D721Med (cell line): ENCODE measurements at places on chromosomes 5 and 9.

DNA sequence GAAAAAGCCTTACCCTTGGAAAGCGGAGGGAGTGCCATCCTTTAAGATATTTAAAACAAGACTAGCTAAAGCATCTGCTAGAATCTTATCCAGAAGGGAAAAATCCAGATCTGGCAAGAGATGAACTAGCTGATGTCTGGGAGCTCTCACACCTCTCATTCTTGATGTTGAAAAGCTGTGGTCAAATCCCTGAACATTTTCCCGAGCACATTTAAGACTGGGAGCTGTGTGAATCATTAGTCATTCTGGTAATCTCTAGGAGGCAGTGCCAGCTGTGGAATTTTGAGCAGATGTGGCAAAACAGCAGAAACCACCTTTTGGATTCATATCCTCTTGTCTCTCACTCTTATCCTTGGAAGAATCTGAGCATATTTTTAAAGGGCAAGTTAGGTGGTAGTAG lies 218.0 kb downstream of the MAN2A1 start:
- DNase-seq = no peak

DNA sequence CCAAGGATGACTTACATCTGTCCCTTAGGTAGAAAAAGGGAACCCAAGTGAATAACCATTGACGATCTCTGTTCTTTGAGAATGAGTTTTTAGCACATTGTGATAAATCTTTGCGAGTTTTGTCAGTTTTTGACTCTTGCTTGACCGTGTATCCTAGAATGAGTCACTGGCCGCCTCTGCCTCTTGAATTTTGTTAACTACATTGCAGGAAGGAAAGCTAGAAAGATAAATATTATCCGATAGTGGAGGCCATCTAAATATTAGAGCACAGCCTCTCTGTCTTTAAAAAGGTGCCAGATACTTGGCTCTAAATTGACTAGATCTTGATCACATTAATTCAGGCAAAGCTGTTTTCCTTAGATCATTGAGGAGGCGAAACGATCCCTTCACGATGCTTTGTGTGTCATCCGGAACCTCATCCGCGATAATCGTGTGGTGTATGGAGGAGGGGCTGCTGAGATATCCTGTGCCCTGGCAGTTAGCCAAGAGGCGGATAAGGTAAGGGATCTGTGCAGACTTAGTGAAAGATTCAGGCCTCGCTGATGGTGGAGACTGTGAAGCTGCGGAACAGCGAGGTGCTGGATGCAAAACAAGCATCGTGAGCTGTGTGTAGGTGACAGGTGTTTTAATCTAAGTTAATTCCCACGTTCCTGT lies 12.2 kb downstream of the CCT5 start:
- no peak for DNase-seq

DNA sequence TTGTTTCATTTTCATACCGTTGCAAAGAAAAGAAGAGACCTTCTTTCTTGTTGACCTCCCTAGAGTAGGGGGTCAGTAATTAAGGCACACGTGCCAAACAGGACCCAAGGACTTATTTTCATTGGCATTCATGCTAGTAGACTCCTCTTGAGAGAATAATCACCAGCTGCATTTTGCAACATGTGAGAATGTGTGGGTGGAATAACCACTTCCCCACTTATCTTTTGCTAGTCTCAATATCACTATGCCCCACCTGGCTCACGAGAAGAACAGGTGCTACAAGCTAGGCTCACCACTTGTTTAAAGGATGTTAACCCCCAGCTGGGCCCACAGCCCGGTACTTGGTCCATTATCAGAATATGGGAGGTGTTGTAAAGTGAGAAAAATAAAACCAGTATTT lies 460.7 kb upstream of the MEF2C start:
- DNase-seq = no peak

- DNase-seq = no peak
Measured at GRCh38 chr5:72374844-72375243, 54.7 kb downstream of the PTCD2 start.

- DNase-seq = no peak
Measured at GRCh38 chr5:130385656-130386055, 481.4 kb downstream of the CHSY3 start.

GRCh38 chr5:157890836-157891597 lies 32.1 kb upstream of the CLINT1 start:
- DNase-seq = no peak

- DNase-seq = no peak
Measured at GRCh38 chr5:124745928-124746915, at the start of gene ZNF608. ZNF608 (minus strand) TSS chr5:124746639; CDS start chr5:124744989, 1,650 bp downstream.

DNA sequence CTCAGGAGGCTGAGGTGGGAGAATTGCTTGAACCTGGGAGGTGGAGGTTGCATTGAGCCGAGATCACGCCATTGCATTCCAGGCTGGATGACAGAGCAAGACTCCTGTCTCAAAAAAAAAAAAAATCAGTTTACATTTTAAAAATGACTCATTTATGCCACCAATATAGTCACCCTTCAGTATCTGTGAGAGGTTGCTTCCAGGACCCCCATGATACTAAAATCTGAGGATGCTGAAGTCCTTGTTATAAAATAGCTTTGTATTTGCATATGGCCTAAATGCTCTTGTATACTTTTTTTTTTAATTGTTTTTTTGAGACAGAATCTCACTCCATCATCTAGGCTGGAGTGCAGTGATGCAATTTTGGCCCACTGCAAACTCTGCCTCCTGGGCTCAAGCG lies 5.8 kb downstream of the OCLN start:
- no peak for DNase-seq

- no peak for DNase-seq
Measured at GRCh38 chr5:56094579-56095361, 100.0 kb upstream of the IL6ST start.

GRCh38 chr5:119524485-119524884 lies 72.2 kb downstream of the HSD17B4 start:
- no peak for DNase-seq

GRCh38 chr9:89815903-89816573 lies 211.2 kb downstream of the GADD45G start:
- no peak for DNase-seq

GRCh38 chr5:147303976-147304375 lies 69.2 kb downstream of the STK32A start:
- no peak for DNase-seq

- DNase-seq = no peak
Measured at GRCh38 chr5:135450336-135450735, 1.8 kb downstream of the TIFAB start.

DNA sequence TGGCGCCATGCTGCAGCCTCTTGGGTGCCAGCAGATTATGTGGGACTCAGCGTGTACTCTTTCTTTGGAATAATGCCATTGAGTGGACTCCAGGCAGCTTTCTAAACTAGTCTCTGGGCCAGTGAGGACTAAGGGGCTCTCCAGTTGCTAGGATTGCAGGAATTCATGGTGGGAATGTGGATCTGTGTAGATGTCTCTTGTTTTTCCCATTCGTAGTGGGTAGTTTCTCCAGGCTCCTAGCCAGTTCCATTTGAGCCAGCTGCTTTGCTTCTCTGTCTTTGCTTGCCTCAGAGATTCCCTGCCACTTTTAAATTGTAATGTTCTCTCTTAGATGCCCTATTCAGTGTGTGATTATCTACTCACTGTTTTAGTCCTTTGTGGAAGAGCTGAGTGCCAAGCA lies 42.6 kb downstream of the SLF1 start:
- no peak for DNase-seq

GRCh38 chr9:34652602-34653000 lies 616 bp downstream of the IL11RA start:
- DNase-seq = no peak

DNA sequence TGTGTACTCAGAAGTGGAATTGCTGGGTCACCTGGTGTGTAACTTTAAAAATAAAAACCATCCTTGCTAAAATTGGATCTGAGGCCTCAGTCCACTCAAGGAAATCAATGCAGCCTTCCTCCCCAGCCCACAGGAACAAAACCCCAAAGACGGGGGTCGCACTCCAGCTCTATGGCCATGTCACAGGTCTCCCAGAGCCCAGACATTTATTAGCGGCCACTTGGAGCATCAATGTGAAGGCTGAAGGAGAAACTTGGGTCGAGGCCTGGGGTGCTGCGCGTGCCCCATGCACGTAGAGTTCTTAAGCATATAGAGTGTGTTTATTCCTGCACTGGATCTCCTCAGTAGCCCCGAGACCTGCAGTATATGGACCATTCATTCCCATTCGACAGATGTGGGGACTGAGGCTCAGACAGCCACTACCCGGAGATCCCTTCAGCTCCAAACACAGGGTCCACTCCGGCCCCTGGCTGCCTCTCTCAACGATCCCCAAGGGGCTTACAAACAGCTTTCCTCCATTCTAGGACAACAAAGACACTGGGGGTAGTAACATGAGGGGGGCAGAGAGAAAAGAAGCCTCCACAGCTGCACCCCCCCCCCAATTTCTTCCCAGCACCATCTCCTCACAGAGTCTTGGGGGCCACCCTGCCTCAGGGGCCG lies 14.3 kb upstream of the OLFM1 start:
- no peak for DNase-seq

- no peak for DNase-seq
Measured at GRCh38 chr5:120413686-120414085, 50.4 kb upstream of the PRR16 start.

DNA sequence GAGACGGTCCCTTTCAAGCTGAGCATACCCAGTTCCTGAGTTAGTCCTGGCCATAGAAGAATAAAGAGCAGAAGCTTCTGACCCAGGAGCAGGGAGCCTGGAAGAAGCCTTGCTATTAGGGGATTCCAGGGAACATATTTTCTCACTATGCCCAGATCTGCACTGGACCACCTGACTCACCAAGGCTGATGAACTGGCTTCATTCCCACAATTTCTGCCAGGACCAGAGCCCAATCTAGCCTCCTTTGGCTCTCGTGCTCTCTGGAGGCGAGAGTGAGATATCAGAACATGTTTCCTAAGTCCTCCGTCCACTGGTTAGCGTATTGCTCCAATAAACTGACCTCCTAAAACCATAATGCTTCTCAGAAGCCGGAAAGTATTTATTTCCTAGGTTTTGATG lies 9.9 kb downstream of the GABBR2 start:
- no peak for DNase-seq

- no peak for DNase-seq
Measured at GRCh38 chr5:100026606-100027005, 508.6 kb upstream of the FAM174A start.

- no peak for DNase-seq
Measured at GRCh38 chr5:116695681-116696080, 121.1 kb upstream of the SEMA6A start.

- no peak for DNase-seq
Measured at GRCh38 chr5:78927657-78928282, 57.3 kb downstream of the ARSB start.

DNA sequence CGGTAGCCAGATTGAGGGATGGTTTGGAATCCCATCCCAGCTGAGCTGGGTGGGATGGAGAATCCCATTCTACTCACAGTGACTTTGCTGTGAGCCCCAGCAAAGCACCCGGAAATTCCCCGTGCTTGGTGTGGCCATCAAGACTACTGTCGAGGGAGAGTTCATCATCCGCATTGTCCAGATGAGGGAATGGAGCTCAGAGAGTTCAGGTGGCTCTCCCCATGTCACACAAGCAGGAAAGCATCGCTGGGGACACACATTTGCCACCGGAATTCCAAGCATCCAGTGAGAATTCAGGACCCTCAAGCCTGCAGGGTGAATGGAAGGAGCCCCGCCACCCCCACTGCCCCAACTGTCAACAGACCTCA lies 54.4 kb downstream of the HRH2 start:
- no peak for DNase-seq

DNA sequence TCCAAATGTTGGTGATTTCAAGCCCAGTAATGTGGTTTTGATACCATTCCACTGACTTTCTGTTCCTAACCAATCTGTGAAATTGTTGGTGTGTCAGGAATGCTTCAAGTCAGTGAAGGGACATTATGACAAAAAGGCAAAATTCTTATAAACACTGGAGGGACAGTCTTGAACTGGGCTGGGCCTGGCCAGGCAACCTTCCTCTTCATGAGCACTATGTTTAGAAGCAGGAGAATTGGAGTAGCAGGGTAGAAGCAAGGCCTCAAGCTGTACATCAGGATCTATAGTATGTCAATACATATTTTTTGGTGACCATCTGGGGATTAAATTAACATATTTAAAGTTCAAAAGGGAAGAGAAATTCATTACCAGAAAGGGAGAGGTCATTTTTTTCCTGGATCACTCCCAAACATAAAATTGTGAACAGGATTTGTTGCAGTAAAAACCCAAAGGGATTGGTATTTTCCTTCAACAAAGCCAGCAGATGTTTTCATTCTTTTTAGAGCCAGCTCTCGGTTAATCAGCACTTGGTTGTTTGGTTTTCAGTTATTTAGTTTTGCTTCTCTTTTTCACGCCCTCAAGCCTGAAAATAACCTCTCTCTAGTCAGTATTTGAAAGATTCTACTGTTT lies 77.9 kb upstream of the PIK3R1 start:
- no peak for DNase-seq

DNA sequence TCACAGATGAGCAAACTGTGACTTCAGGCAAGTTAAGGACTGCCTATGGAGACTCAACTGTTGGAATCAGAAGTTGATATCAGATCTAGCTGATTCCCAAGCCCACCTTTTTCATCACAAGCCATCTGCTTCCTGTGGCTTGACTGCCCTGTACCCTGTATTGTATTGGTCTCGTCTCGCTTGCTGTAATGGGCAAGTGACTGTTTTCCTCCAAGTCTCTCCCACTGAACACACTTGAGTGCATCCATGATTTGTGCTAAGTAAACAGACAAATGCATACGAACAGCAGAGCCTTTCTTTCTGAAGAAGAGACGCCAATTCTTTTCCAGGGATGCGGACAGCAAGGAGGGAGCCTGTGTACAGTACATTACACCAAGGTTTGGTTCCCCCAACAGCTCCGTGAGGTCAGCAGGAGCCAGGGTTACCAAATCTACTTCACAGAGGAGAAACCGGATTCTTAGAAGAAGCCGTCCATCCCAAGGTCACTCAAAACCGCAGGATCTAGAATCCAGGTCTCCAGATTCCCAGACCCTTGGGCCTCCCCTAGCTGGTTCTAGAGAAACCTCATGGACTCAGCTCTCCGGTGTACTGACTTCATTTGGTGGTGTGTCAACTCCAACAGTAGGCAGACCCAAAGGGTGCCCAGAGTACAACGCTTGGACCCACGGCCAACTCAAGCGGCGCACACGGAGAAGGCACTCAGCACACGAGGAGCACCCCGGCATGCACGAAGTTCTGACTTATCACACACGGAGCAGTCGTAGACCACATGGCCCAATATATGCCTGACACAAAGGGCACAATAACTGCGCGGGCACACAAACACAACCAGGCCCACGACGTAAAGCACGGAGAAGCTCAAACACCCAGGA lies 1.1 kb downstream of the BAG1 start:
- no peak for DNase-seq

- DNase-seq = no peak
Measured at GRCh38 chr9:88355166-88355565, 33.1 kb upstream of the SPIN1 start.

DNA sequence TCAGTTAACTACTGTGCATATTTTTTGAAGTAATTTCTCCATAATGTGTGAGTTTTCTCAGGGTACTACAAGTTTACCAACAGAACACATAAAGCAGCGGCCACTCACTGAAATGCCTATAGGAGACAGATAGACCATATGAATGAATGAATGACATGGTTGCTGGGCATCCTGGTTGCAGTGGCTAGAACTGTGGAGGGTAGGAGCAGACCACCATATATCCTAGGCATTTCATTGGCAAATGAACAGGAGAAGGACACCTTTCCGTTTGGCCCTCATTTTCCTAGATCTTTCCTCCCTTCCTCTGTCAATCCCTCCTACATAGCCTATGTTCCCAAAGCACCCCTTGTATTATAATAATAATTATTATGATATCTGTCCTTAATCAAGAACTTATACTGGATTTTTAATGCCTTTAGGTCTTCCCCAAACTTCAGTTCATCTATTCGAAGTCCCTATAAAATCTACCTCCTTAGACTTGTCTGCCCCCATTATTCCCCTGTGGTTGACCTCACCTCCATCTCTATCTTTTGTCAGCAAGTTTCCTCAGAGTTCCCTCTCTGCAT lies 472.2 kb downstream of the RAB3C start:
- DNase-seq = no peak
